ENCODE measurements at places on chromosomes 2 and 18.

DNA sequence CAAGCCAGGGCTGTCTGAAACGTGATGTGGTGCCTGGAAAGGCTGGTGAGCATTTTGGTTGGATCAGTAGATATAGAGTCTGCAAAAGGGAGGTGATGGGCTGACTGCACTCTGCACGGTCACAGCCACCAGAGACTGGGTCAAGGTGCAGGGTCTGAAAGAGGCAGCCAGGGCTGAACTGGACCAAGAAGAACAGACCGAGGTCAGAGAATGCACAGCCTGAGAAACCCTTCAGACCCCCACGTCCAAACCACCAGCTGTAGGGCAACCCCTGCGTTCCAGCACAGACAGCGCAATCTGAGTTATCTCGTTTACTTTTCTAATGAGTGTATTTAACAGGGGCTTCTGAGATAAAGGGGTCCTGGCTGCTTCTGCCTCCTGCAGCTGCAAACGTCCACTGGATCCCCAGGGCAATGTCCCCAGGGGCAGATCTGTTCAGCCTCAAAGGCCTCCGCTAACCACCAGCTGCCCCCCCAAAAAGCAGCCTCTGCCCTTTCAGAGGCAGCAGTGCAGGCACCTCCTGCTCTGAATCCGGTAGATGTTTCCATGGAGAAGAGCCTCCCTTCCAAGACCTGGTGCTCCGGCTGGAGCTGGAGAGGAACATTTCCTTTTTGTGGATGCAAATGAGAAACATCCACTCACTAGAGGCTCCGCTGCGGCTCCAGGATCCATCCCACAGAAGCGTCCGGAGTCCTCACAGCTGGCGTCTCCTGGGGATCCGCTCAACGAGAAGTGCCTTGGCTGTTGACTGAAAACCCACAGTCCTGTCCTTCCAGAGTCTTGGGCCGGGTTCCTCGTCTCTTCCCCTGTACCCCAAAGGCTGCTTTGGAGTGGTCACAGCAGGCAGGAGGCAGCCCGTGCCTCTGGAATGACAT, 970 bp upstream of the KCNG2 start:
- DNase-seq, result peak; percentile 16

DNA sequence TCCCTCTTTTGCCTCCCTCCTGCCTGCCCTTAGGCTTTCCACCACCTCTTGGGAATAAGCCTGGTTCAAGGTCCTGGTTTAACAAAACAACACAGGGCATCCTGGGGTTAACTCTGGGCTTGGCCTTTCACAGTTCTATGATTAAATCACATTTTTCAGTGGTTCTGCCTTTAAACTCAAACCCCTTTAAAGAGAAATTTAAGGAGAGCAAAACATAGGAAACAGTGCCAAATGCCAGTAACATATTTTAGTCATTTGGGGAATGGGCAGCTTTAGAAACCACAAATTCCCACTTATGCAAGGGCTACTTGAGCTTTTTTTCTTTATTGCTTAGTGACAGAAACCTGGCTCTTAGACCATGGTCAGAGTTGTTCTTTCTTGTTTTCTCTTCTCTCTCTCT, 112.2 kb upstream of the FZD5 start:
- DNase-seq, result no peak

DNA sequence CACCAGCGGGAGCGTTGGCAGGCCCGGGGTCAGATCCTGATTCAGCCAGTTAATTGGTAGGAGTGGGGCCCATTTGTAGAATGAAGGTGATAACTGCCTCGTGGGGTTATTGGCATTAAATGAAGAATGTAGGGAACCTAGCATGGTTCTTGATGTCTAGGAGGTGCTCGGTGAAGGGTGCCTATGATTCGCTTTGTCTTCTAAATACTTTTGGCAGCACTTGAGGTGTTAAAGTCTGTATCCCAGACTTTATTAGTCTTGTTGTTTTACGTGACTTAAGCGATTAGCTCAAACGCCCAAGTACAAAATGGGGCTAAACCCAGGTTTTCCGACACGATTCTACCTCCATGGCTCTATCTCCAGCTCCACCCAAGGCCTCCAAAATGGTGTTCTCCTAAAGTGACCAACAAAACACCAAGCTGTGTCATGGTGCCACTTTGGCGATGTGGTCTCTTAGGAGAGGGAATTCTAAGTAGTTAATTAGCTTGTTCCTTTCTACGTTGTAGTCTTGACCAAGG, 980 bp upstream of the PPP4R1 start:
- DNase-seq, result peak; percentile 58

- DNase-seq, result no peak
Measured at GRCh38 chr2:218146056-218146455, 20.2 kb downstream of the CXCR2 start.

DNA sequence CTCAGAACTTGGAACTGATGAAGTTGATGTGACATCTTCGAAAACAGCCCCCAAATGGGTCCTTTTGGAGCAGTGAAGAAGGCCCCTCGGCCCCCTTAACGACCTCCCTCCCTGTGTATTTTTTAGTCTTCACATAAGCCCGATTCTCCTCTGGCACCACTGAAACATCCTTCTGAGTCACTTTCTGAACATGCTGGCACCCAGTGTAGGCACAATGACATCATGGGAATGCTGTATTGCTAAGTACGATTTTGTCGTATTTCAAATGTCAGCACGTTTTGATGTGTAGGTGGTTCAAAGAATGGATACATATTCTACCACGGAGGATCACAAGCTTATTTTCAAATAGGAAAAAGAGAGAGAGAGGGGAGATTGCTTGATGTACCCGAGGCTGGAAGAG, 111.7 kb upstream of the RIOK3 start:
- DNase-seq, result no peak

GRCh38 chr2:76193089-76193488, 482.4 kb upstream of the GCFC2 start:
- no peak for DNase-seq

DNA sequence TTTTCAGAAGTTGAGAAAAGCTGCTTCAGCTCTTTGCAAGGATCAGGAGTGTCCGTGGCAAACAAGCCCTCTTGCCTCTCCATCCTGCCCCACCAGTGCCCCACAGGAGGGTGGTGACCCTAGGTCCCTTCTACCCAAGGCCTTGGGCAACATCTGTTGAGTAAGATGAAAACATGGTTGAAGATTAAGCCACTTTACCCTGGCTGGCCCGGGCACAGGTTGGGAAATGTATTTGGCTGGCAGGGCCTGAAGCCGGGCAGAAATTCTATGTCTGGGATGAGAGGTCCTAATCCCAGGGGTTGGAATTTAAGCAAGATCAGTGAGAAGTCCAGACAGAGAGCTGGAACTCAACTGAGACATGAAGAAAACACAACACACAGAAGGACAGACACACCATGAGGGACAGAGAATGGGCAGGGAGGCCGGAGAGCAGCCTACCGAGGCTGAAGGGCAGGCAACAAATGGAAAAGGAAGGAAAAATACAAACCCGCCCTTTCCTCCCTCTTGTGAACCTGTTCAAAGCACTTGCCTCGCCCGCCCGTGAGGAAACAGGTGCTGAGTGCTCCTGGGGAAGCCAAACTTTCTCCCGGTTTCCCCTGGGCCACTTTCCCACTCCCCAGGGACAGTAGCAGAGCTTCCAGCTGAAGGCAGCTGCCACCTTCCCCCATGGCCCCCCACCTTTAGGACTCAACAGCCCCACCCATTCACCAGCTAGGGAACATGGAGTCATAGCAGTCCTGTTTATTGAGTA, 86.1 kb downstream of the TNS1 start:
- no peak for DNase-seq

GRCh38 chr18:29501952-29502351, 1325.0 kb upstream of the CDH2 start:
- DNase-seq, result no peak

GRCh38 chr2:170932166-170932565, 3.1 kb downstream of the GORASP2 start:
- DNase-seq, result peak; percentile 2

DNA sequence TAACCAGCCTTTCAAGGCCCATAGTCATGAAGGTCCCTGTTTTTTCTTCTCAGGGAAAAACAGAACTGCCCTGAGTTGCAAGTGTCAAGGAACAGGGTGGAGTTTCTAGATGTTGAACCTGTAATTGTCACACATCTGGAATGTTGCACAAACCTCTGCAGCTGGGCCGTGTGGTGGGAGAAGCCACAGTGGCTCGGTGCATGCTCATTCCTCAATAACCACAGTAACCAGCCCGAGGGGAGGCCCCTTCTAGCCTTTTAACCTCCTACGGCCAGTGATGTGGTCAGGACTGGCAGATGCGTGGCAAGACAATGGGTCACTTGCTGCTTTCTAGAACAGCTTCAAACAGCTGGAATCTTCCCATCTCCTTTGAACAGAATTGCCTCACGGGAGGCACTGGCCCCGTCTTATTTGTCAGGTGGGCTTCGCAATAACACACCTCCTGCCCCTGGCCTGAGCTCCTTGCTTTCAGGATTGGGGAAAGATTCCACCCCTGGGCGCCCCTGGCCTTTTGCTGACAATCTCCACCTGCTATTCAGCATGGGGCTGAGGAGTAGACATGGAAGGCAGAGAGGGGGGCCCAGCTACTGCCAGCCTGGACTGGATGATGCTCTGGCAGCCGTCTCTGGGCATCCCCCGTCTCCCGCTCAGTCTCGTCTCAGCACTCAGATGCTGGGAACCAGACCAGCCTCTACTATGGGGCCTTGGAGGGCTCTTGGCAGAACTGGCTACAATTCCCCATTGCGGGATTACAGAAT, 102.9 kb downstream of the KLHL29 start:
- DNase-seq, result no peak

DNA sequence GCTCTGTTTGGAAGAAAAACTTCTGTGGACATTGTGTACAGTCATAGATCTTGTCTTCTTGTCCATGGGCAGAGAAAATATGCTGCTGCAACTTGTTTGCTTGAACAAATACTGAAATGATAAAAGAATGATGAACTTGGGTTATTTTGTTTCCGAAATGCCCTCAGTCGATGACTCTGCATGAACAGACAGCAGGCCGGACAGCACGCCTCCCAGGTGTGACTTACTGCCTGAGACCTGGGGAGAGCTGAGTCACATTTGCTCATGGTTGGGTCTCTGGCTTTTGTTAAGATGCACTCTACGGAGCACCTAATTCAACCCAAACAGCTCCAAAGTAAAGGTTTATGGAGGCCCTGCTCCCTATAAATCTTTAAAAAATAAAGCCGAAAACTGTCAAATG, 262.5 kb downstream of the ZNF521 start:
- DNase-seq, result no peak

DNA sequence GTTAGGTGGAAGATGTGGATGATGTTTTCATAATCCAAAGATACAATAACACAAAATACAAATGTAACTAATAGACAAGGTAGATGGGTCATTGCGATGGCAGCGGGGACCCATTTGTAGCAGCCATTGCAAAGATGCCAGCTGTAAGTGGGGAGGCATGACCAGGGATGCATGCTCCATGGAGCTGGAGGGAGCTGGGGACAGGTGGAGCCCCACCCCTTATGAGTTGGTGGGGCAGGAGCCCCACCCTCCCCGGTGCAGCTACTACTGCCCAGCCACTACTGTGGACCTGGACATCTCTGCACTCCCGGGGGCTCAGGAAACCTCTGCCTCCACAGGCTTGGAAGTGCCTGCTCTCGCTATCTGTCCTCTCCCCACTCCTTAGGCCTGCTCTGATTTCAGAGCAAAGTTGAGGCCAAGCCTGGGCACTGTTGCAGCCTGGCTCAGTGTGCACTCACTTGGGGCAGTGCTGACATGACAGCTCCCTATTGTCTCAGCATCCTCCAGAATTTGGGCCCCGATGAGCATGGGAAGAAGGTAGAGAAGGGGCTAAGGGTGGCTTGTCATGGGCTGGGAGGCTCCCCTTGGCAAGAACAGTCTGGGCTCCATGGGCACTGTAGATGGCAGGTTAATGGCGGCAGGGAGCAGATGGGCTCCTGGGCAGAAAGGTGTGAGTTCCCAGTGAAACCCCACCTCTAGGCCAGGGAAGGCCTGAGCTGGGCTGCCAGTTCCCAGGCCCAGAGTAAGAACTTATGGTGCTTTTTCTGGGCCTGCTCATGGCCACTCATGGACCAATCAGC, 81.1 kb downstream of the ZNF804A start:
- no peak for DNase-seq

DNA sequence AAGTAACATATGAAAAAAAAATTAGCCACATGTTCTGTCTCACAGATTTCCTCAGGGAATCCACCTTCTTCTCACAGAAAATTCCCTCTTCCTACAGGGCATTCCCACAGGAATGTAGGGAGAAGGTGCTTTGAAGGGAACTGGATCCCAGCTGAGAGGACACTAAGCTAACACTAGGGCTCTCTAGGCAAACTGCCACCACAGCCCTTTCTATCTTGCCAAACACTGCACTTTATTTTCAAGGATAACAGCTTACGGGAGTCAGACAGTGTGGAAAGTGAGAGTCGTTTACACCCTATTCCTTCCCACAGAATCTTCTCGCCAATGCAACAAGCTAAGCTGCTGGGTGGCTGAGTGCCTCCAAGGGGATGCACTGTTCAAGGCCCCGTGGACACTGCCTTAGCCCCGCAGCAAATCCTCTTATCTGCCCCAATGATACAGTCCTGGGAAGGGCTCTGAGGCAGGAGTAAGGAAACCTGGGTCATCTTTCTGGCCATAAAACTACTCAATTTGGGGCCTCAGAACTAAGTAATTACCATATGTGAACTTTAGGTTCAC, 76.9 kb downstream of the CCDC93 start:
- no peak for DNase-seq

GRCh38 chr18:77716282-77716681, 466.6 kb downstream of the GALR1 start:
- DNase-seq, result no peak
